Amygdala (tissue), 56 donors: ENCODE measurements at places on chromosomes 5 and 9.

DNA sequence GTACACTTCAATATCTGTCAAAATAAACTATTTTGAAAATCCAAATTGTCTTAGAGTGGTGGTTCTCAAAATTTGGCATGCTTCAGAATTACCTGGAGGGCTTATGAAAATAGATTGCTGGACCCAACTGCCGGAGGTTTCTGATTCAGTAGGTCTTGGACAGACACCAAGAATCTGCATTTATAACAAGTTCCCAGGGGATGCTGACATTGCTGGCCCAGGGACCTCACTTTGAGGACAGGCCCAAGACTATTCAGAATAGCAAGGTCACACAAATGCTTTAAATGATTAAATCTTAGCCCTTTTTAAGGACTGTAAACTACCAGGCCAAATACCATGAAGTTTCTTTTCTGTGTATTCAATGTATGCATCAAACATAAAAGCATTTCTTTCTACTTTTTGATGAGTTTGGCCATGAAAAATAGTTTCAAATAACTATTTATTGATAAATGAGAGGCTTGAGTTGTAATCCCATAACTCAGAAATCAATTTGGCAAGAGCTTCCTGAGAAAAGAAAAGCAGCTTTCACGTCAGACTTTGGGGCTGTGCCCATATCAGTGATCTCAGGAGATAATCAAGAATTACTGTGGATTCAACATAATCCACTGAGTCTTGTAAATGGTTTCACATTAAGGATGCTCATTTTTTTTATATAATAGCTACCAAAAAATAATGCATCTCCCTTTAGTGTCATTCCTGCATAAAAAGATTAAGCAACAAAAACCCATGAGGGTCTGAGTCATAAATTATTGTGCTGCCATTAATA lies 191.4 kb downstream of the FRMD3 start:
- no peak for DNase-seq

GRCh38 chr5:42989190-42989589 lies 50.9 kb downstream of the ANXA2R start:
- no peak for DNase-seq

DNA sequence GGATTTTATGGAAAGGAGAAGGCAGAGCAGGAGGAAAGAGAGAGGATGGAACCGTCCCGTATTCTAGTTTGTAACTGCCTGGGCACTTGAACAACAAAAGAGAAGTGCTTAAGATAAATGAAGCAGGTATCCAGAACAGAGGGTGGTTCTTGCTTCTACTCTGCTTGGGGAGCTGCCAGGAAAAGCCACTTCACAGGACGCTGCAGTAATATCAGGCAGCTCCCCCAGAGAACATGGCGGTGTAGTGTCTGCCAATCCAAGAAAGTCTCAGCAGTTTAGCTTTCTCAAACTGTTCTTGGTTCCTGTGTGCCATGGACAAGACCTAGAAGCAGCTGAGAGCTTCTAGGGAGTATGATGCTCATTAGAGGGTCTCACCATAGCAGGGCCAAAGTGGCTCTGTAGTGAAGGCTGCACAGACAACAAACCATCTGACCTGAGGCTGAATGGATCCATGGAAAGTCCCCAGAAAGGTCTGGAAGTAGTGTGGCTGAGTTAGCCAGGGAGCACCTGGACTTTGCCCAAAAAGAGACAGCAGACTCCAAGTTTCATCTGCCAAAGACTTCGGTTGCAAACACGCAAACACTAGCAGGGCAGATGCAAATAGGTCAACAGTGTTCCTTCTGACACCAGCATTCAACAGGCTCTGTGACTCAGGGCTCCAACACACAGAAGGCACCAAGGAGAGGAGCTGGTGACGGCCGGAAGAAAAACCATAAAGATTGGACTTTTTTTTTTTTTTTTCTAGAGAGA lies 72.2 kb upstream of the TNFSF8 start:
- no peak for DNase-seq

- DNase-seq = no peak
These were observed 14.3 kb downstream of the CLTA start for GRCh38 chr9:36204906-36205547.

- DNase-seq = no peak
These were observed 167.0 kb upstream of the DMRTA1 start for GRCh38 chr9:22279636-22280035.
